Fibroblast of skin of back (primary cell): ENCODE measurements at places on chromosomes 4 and X.

- no peak for DNase-seq
These were observed 92.2 kb downstream of the TBL1X start for GRCh38 chrX:9557091-9557490.

DNA sequence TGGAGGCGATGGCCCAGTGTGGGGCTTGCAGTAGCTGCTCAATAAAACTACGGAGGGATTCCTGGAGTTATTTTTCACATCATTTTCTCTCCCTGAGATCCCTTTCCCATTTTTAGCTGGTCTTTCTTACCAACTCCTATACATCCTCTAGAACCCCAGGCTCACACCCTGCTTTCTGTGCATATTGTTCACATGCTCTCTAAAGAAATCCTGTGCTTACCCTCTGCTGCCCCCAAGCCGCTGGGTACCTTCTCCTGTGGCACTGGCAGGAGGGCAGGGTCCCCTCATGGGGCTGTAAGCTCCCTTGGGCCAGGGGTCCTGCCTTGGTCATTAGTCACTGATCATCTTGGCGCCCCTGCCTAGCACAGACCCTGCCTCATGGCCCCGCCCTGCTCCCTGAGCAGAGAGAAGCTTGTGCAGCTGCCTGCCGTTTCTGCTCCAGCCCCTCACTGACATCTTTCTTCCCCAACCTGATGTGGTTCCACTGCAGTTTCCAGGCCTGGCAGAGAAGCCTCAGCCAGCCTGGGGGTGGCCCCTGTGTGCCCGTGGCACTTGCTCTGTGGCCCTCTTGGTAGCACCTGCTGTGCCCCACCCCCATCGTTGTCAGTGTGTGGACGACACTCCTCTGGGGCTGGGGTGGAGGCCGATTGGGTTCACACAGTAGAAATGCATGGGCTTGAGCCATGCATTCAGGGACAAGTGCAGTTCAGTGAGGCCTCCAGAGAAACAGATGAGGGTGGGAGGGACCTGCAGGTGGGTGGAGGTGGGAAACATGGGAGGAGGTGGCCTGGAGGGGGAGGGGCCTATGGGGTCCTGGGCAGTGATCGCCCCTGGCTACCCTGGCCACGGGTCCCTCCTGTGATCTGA lies 69.5 kb downstream of the WFS1 start:
- DNase-seq: no peak

- no peak for DNase-seq
These were observed 2.1 kb upstream of the IL9R start for GRCh38 chrX:155995321-155995875.

DNA sequence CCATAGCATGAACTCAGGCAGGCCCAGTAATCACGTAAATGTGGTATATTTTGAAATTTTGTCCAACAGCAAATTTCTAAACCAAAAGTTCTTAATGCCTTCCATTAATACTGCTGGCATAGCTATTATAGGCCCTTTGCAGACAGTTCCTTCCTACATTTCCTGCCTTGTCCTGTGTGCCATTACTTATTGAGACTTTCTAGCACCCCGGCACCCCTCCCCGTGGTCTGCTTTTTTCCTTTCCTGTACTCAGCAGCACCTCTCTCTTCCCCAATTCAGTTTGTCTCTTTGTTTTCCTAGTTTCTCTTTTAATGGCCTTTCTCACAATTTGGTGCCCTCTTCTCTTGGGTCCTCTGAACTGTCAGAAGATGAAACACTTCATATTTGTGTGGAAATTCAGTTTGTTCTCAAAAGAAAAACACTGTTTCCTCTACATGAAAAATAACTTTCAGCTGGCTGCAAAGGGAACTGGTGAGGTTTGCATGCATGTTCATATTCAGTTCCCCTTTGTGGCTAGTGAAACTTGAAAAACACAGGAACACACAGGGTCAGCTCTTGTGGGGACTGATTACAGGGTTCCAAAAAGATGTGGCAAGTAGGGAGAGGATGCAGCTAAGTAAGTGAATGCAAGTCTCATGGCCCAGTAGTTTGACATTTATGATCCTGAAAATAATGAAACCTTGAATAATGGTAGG lies 17.1 kb downstream of the GPR34 start:
- DNase-seq: no peak
